COR-L47 (cell line): ENCODE measurements at places on chromosomes 3 and 15.
A peak's percentile ranks its signal among the peaks of the same experiment; 100 is the strongest.

DNA sequence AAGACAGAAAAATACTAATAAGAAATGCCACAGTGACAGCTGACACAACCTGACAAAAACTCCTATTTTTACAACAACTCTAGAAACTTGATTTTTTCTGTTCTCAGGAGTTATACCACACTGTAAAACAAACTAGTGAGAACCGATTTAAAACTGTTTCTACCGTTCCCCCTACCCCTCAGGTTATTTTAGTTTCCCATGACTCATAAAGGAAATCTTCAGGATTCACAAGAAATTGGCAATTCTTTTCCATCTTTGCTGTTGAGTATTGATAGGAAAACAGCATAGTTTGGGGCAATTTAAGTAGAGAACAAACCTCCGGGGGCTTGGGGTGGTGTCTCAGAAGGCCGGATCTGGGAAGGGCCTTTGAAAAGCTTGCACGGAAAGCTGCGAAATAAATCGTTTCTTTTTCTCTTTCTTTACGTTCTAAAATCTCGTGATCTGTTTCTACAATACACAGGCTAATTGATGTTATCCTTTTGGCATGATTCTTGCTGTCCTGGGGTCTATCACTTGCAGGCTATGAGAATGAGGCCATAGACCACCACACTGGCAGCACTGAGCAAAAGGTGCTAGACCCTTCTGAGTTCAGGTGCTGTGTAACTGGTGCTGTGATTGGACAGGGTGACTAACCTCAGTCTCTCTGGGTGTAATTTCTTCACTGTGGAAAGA is 89.3 kb downstream of the LPP start:
- no peak for DNase-seq

GRCh38 chr3:26713091-26713490 is 90.5 kb downstream of the LRRC3B start:
- no peak for DNase-seq

DNA sequence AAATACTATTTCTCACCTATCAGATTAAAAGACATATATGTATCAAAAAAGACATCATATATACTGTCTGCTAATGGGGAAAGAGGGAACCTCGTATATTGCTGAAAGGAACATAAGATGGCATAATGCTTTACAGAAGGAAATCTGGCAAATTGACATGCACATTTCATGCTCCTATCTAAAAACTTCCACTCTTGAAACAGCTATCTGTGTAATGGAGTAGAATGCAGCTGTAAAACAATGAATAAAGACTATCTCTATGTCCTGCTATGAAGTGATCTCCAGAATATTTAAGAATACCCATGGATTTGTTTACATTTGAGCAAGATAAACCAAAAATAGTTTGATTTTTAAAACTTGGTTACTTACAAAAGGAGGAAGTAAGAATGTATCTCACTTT is 107.4 kb downstream of the TBL1XR1 start:
- DNase-seq: no peak

DNA sequence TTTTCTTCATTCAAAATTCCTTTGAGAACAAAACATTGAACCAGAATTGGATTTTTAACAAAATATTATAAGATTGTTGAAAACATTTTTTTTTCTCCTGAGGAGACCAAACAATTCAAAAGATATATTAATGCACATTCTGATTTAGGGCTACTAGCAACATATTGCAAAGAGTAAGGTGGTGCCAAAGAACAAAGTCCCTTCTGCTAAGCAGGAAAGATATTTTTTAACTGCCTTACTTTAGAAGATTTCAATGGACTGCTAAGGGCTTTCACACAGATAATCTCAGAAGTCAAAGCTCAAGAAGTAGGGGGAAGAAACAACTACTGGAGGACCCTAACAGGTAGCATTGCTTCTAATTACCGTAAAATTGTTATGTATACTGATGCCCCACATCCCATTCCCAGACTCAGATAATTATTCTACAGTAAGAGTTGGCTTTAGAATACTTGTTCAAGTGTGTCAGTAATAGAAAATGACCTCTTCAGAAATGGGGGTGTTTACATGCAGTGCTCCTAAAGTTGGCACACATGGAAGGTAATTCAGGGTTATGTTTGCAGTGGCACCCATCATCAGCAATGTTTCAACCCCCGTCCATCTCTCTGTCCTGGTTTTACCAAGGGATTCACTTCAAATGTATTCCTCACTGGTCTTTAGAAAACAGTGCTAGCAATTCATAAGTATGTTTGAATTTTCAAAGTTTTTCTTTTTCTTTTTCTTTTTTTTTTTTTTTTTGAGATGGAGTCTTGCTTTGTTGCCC is 354.7 kb downstream of the ZBTB20 start:
- DNase-seq: no peak

DNA sequence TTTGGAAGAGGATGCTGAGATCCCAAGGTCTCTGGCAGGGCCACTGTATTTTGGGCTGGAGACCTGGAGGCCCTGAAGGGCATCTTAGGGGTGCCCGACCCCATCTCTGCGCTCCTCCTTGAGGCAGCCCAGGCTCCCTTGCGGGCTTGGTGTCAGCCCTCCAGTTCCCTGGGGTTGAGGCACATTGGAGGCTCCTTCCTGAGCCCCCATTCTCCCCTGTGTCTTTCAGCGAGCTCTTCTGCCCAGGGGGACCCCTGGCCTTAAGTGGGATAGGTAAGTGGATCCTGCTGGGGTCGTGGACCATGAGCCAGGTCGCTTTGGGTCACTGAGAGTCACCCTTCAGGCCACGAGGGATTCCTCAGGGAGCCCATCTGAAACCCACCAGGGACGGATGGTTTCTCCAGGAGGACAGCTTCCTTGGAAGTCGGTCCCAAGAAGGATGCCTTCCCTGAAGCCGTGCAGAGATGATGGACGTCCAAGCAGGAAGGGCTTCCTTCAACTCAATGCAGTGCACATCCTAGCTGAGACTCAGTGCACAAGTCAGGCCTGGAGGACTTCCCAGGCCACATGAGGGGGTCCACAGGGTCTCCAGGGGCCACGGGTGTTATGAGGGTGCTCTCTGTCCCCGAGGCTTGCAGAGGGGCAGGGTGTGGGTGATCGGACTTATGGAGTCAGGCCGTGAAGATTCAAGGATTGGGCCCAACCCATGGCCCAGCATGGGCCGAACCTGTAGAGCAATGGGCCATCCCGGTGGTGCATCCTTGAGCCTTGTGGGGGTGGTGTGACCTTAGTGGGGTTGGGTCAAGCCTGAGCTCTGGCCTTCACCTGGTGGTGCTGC is 224.3 kb downstream of the SNRPN start:
- DNase-seq: no peak

- no peak for DNase-seq
Observed at GRCh38 chr3:126375835-126376331, 18.7 kb upstream of the KLF15 start.

DNA sequence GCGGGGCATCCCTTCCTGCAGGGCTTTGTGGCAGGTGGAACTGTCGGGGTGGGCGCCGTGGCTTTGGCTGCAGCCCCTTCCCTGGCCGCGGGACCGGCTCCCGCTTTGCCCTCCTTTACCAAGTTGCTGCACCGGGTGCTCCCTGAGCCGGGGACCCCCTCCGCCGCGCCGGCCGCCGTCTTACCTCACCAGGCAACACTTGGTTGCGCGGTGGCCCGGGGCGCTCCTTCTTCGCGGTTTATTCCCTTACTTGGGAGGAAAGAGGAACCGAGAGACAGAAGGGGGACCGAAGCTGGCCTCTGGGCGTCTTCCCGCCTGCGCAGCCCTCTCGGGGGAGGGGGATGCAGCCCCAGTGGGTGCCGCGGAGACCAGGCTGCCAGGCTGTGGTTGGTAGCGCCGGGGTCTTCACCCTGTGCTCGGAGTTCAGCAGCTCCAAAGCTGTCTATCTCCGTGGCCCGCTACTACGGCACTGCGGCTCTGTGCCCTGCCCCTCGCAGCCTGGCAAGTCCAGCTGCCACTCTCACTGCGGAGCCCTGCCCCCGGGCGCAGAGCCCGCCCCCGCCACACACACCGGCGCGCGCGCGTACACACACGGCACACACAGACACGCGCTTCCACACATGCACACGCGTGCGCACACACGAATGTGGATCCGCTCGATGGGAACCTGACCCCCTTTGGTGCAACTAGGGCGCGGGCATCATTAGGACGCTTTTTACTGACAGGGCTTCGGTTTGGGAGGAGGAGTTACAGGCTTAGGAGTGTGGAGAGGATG is at the start of gene DGKG:
TSS of gene DGKG (minus strand) at position 473 of the 775 bp plus-strand sequence. CDS start 41,775 bp downstream, outside the sequence.
- peak; percentile 14 for DNase-seq

- DNase-seq: no peak
Observed at GRCh38 chr3:60774617-60775016, 476.6 kb downstream of the FHIT start.

GRCh38 chr3:64945171-64945729 is 257.4 kb upstream of the ADAMTS9 start:
- no peak for DNase-seq

DNA sequence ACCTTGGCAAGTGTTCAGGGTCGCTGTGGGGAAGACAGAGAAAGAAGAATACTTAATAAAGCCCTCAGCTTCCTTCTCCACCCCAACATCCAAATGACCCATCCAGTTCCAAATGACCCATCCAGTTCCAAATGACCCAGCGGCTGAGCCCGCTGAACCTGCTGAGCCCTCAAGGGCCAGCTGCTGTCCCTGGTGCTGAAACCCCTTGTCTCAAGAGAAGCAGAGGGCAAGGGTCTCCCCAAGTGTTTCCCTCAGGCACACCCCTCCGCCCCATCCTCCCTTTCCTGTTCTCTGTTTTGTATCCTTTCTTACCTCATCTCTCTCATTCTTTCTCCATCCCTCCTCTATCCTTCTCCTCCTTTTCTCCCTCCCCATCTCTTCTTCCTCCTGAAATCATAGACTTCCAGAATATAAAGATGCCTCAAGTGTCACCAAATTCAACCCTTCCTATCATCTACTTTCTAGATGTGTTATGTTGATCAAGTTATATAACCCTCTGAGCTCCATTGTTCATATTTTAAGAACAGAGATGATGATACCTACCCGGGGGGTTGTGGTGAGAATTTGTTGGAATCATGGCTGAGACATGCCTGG is 29.0 kb downstream of the CCDC33 start:
- no peak for DNase-seq

- DNase-seq: no peak
Observed at GRCh38 chr3:109059264-109059663, 58.7 kb downstream of the MORC1 start.

- no peak for DNase-seq
Observed at GRCh38 chr15:58314593-58315216, 117.1 kb upstream of the LIPC start.

DNA sequence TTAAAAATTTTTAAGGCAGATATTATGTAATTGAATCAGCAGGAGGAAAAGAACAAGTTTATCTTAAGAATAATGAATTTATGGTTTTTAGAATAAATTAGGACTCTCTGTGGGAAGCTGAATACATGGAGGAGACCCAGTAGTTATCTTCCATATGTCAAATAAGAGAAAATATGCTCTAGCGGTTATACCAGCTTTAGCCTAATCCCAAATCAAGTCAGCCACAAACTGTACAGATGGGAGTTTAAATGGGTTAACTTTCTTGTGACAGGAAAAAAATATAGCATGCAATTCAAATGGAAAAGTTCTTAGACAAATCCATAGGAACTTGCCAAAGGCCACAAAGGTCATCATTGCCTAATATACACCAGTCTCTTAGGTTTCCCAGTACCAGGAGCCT is 84.3 kb downstream of the TTBK2 start:
- DNase-seq: no peak

GRCh38 chr3:24763393-24763792 is 268.7 kb upstream of the THRB start:
- DNase-seq: no peak

DNA sequence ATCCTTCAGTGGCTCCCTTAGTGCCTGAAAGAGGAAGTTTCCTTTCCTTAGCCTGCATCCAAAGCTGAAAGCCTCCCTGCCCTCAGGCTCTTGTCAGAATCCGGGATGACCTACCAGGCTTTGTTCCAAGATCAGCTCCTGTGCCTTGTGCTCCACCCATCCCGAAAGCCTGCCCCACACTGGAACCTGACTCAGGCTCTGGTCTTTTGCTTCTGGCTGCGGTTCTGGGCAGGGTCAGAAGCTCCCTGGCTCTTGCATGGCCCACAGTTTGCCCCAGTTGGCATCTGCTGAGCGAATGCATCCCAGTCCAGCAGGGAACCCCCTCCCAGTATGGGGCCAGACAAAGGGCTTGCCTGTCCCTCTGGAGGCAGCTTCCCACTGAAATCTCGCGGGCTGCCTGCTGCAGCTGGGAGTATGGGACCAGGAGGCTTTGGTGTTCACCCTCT is 25.9 kb upstream of the KIF23 start:
- no peak for DNase-seq

- DNase-seq: no peak
Observed at GRCh38 chr15:80533790-80534333, 129.7 kb downstream of the ARNT2 start.

GRCh38 chr3:59981377-59981776 is 931.6 kb upstream of the CFAP20DC start:
- DNase-seq: no peak

DNA sequence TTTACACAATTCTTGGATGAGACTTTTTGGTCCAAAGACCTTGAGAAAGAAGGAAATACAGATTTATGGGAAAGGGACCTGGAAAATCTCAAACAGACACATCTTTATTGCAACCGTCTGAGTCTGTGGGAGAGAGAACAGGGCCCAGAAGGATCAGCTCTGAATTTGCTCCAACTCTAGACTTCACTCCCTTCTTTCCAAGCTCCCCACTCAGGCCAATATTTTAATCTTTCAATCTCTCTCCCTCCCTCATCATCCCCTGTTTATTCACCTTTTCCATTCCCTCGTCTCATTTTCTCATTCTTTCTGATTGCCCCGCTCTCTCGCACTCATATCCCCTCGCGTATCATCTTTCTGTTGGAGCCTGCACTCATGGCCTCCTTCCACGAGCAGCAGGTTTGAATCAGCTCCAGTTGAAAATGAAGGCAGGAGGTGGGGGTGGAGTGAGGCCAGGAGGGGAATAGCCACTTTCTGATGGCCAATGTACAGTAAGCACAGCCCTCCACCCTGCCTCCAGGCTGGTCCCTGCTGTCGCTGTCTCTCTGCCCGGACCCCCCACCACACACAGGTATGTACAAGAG is 63.6 kb upstream of the BOC start:
- peak; percentile 66 for DNase-seq

DNA sequence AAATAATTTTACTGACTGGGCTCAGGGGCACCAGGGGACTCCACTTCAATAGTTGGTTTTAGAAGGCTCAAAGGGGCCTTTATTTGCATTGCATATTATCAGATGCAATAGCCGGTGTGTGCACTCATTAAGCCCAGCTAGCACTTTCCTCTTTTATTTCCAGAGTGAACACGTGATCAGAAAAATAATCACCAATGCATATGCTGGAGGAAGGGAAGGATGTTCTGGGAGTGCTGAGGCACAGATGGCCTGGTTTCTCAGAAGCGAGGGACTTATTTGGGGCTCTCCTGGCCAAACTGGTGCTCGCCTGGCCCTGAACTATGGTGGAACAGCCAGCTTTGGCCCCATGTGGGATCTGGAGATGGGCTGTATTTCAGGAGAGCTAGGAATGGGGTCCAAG is 60.4 kb upstream of the SEC13 start:
- no peak for DNase-seq
